GM19239 (cell line): ENCODE measurements at places on chromosomes 3 and 15.

GRCh38 chr15:67828278-67828968 lies 3.1 kb downstream of the SKOR1 start:
- DNase-seq, result no peak

GRCh38 chr3:18177271-18177670 lies 247.9 kb downstream of the SATB1 start:
- no peak for DNase-seq

- no peak for DNase-seq
Observed at GRCh38 chr3:171950373-171950772, 89.0 kb upstream of the FNDC3B start.

GRCh38 chr15:48935236-48935635 lies 28.5 kb downstream of the SHC4 start:
- DNase-seq, result no peak

- DNase-seq, result no peak
Observed at GRCh38 chr3:20406611-20407011, 220.6 kb upstream of the SGO1 start.

DNA sequence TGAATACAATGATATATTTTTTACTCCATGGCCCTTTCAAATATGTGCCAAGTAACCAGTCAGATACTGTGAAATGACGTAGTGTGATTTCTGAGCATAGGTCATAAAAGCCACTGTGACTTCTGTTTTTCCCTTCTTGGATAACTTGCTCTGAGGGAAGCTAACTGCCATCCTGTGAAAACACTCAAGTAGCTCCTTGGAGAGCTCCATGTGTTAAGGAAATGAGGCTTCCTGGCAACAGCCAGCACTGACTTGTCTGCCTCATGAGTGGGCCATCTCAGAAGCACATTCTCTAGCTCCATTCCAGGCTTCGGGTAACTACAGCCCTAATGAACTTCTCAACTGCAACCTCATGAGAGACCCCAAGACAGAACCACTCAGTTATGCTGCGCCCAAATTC lies 9.5 kb upstream of the CCDC80 start:
- DNase-seq, result no peak
